ENCODE measurements at places on chromosomes 2 and 18. TPM values are rescaled to one million over a fixed set of nuclear protein-coding genes. Genes with fewer than 3 reads are reported as not detected.

DNA sequence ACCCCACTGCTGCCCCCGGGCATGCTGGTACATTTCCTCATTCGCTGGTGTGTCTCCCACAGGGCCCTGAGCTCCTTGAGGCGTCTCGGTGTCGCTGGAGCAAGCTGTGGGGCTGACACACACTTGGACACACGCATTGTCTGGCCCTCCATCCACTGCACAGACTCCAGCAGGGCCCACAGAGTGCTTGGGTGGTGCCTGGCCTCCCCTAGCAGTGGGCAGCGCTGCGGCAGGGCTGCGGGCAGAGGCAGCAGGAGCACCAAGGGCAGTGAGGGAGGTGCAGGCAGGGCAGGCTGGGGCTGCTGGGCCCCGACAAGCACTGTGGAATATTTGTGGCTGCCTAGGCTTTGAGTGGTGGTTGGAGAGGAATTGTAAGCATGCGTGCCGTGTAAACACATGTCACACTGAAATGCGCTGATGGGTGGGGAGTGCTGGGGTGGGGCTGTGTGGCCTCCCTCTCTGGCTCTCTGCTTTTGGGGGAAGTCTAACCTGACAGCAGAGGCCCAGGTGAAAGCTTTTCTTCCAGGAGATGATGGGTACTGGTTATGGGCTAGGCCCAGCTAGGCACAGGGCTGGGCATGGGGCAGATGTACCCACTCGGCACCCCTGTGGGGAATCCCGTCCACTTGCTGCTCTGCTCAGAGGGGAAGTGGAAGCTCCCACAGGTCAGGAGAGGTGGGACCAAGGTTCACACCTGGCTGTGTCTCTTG, 55.5 kb upstream of the HS6ST1 start:
- no peak for DNase-seq
- no peaks in the 10 kb centered on the region for H3K36me3 ChIP-seq
- H3K27ac ChIP-seq, result no peak overlapping the region
- H3K27me3 ChIP-seq, result peaks cover 2% of the 10 kb centered on the region
- no peak overlapping the region for H3K4me3 ChIP-seq

DNA sequence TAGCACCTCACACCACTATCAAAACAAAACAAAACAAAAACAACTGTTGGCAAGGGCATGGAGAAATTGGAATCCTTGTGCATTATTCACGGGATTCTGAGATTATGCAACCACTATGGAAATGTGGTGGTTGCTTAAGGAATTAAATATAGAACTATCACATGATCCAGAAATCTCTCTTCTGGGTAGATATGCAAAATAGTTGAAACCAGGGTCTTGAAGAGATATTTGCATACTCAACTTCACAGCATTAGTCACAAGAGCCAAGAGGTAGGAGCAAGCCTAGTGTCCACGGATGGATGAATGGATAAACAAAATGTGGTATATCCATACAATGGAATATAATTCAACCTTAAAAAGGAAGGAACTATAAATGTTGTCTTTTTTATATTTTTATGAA, 7.0 kb downstream of the TMEM131 start:
- H3K4me3 ChIP-seq, result no peak overlapping the region
- no peak overlapping the region for H3K27ac ChIP-seq
- no peaks in the 10 kb centered on the region for H3K27me3 ChIP-seq
- peaks cover 13% of the 10 kb centered on the region for H3K36me3 ChIP-seq
- no peak for DNase-seq
- peaks cover 17% of the 10 kb centered on the region for H3K4me1 ChIP-seq

PDCL3 gene
- 24.9 TPM for total RNA-seq

IL1A gene
- not detected for total RNA-seq

DNA sequence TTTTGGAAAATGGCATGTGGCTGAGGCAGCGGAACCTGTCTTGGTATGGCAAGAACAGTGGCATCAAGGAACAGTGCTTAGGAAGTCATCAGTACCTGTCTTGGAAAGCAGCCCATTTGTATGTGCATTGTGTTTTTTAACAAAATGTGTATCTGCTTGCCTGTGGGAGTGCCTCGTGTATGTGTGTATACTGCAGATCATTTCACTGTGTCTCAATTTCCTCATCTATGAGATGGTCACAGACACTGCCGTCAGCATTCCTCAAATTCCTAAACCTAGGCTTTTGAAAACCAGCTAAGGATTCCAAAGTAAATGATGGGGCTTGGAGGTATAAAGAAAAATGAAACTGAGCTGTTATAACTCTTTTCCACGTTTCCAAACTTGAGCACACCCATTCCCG, 441.3 kb downstream of the RND3 start:
- no peak for DNase-seq
- H3K4me3 ChIP-seq, result peak overlapping the region; percentile 75
- H3K27me3 ChIP-seq, result no peaks in the 10 kb centered on the region
- peak overlapping the region; percentile 89 for H3K27ac ChIP-seq
- H3K36me3 ChIP-seq, result no peaks in the 10 kb centered on the region
- H3K4me1 ChIP-seq, result peaks cover 32% of the 10 kb centered on the region

Measured in glutamatergic neuron (in vitro differentiated cells).